NCI-H1048 (cell line): ENCODE measurements at places on chromosomes 16 and 17.

DNA sequence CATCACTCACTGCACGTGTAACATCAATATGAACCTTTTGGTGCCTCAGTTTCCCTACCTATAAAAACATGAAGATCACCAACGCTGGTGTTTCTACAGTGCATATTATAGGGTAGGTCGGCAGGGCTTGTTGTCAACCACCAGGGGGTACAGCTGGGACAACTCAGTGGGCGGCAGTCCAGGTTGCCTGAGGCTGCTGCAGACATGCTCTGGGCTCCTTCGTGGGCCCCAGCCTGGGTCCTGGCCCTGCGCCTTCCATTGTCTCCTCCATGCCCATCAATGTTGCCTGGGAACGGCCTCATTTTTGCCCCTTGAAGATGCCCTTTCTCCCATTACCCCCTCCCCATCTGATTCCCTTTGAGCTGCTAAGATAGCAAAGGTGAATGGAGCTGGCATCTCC, 89.8 kb downstream of the GSG1L start:
- DNase-seq, result no peak

- no peak for DNase-seq
Observed at GRCh38 chr16:56343661-56344517, 81.5 kb downstream of the AMFR start.

DNA sequence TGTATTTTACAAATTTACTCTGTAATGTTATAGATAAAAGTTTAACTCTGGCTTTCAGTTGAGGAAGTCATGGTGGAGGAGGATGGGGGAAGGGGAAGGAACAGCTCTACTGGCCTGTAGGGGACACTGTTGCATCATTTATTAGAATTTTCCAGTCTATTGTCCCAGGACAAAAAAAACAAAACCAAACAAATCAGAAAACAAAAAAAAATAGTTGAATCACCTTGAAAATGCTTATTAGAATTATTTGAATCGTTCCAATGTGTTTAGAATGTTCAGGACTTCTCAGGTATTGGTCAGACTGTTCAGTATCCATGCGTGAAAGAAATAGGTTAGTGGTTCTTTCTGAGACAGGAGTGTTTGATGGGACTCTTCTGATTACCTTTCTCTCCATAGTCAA, 242.0 kb downstream of the FTO start:
- DNase-seq, result no peak

- DNase-seq, result no peak
Observed at GRCh38 chr17:27596096-27596495, 34.9 kb upstream of the LGALS9 start.

DNA sequence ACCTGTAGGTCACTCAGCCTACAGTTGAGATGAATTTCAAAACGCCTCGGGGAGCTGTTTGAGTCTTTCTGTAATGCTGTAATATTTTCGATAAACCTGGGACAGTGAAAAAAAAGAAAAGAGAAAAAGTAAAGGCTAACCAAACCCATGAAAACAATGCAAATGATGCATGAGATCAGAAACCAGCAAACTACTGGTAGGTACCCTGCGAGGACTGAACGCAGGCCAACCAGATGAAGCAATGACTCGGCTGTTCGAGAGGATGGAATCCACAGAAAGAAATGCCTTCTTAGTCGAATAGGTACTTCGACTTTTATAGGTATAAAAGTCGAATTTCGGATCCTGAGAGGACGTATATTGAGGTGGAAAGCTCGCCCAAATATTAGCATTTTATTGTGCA, 509 bp upstream of the ATAD5 start:
- DNase-seq, result no peak

DNA sequence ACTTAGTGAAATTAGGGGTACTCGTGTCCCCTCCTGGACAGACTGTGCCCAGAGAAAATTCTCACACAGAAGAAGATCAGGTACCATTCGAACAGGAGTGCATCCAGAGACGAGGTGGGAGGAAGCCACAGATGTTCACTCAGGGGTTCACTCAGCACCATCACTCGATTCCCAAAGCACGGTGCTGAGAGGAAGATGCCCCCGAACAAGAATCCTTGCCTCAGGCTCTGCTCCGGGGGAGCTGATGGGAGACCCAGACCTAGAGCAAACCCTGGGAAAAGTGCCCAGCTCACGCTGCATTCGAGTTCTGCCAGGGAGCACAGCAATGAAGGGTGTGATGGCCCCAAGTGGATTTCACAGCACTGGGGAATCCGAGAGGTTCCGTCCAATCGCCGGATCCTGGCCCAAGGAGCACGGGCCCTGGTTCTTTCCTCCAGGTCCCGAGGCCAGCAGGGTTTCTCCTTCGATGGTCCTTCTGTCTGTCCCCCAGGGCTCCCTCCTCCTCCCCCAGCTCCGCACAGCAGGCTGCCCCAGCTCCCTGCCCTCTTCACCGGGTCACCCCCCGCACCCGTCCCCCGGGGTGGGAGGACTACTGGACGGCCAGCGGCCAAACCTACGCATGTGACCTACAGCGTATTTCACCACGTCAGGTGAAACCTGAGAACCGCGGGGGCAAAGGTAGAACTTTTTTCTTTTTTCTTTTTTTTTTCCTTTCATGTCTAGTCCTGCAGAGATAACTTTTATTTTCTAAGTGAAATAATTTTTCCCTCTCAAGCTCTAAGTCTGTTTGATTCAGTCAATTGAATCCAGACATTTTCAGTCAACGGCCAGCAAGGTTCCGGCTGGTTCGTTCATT, 10.2 kb upstream of the UBE2I start:
- DNase-seq, result no peak

DNA sequence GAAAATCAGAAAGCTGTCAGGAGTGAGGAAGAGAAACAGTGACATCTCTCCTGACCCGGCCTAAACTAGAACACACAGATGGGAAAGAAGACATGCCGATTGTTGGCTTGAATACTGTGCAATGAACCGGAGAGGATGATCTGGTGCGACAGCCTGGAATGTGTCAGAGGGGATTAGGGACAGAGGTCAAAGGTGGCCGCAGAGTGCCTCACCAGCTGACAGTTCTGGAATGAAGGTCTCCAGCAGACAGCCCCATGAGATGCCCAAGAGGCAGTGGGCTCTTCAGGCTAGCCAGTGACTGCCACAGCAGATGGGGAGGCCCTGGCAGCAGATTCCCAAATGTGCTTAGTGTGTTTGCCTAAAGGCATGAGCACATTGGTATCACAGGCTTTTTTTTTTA, 623.2 kb downstream of the CDH8 start:
- no peak for DNase-seq

DNA sequence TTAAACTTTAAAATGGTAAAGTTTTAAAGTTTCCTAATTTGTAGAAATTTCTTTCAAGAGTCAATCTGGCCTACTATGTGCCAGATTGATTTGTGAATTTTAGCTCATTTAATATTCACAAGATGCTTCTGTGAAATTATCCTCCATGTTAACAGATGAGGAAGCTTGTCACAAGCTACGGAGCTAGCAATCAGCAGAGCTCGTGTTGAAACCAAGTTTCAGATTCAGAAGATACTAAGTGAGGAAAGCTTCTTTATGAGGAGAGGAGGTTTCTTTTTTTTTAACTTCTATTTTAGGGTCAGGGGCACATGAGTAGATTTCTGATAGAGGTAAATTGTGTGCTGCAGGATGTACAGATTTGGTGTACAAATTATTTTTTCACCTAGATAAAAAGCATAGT, 135.9 kb downstream of the HS3ST4 start:
- DNase-seq, result no peak

- no peak for DNase-seq
Observed at GRCh38 chr16:1474082-1474795, 589 bp downstream of the CLCN7 start.

- DNase-seq, result no peak
Observed at GRCh38 chr17:81648013-81648706, 8.2 kb downstream of the PDE6G start.

DNA sequence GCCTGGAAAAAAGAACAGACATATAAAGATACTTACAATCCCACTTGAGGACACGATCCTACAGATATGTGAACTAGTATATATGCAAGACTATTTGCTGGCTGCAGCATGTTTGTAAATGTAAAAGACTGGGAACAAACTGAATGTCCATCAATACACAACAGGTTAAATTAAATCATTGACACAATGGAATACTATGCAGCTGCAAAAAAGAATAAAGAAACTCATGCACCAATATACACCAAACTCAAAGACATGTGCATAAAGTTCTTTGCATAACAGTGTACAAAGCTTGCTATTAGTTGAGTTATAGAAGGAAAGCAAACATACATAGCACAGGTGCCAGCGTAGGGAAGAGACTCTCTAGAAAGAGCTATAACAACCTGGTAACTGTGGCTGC, 61.9 kb upstream of the SREBF1 start:
- no peak for DNase-seq

DNA sequence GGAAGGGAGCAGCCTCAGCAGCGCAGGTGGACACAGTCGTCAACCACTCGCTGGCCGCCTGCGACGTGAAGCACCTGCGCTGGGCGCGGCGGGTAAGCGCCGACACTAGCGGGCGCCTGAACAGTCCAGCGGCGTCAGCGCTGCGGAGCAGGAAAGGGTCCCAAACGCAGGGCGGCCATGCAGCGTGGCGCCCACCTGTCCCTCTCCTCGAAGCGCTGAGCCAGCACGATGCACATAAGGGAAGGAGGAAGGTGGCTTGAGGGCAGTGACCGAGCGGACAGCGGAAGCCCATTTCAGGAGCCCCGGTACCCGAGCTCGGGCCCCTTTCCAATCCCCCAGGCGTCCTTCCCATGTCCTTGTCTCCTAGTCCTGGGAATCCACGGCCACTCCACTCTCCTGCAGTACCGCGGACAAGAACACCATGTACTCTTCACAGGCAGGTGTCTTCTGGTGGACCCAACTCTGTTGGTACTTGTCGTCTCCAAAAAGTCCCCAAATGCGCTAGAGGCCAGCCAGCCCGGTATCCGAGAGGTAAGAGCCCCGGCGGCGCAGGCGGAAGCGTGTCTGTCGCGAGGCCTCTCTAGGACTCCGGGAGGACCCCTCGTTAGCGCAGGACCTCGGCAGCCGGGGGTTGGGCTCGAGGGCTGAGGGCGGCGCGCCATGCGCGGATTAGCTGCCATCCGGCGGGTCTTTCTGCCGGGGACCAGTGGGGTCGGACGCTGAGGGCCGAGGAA, 14.4 kb downstream of the ZNF232 start:
- no peak for DNase-seq

DNA sequence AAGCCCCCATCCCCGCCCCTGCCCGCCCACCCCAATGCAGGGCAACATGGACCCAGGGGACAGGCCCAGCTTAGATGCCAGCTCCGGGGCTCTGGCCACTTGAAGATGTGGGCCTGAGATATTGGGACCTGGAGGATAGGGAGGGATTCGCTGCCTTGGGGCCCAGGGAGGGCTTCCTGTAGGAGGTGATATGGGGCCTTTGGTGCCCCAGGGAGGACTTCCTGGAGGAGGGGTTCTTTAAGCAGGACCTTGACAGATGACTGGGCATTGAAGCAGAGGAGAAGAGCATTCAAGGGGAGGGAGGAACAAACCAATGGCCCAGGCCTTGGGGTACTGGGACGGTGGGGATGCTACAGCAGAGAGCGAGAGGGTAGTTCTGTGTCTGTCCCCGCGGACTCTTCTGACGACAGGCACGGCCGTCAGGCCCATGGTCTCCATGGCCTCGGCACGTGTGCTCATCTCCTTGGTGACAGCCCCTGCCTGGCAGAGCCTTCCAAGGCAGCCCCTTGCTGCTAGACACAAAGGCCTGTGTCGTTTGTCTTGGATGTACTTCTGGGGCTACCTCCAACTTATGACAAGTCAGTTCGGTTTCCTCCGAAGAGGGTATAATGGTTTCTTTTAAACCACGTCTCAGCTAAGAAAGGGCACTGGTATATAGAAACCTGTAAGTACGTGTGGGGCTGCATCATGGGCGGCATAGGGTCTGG, 55.5 kb upstream of the ZC3H18 start:
- no peak for DNase-seq

DNA sequence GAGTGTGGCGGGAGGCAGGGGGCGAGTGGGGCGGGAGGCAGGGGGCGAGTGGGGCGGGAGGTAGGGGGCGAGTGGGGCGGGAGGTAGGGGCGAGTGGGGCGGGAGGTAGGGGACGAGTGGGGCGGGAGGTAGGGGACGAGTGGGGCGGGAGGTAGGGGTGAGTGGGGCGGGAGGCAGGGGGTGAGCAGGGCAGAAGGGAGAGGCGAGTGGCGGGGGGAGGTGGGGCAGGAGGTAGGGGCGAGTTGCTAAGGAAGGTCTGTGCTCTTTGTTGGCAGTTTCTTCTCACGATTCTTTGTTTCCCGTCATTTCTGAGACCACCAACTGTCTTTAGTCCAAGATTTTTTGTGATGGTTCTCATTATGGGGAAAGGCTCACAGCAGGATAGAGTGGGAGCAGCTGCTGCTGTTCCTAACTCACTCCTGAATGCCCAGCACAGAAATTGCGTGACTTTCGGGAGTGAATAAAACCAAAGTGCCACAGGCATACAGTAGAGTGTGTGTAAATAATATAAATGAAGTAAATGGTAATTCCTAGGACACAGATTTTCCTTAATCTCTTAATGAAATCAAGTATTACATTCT, 44.7 kb downstream of the COG7 start:
- DNase-seq, result no peak

GRCh38 chr16:85856079-85856478, 42.9 kb upstream of the IRF8 start:
- DNase-seq, result no peak

DNA sequence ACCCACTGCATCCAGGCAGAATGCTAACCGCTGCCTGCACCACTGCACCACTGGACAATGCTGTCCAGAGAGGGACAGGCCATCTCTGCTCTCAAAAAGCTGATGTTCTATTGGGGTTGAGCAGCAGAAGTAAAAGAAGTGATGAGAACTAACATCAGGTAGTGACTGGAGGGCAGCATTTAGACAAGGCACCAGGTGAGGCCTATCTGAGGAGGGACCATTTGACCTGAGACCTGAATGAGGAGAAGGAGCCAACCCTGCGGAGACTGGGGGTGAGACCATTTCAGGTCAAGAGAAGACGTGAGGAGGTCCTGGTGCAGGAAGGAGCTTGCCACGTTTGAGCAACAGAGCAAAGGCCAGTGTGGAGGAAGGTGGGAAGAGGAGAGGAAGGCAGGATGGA, 34.0 kb downstream of the NTN1 start:
- no peak for DNase-seq

DNA sequence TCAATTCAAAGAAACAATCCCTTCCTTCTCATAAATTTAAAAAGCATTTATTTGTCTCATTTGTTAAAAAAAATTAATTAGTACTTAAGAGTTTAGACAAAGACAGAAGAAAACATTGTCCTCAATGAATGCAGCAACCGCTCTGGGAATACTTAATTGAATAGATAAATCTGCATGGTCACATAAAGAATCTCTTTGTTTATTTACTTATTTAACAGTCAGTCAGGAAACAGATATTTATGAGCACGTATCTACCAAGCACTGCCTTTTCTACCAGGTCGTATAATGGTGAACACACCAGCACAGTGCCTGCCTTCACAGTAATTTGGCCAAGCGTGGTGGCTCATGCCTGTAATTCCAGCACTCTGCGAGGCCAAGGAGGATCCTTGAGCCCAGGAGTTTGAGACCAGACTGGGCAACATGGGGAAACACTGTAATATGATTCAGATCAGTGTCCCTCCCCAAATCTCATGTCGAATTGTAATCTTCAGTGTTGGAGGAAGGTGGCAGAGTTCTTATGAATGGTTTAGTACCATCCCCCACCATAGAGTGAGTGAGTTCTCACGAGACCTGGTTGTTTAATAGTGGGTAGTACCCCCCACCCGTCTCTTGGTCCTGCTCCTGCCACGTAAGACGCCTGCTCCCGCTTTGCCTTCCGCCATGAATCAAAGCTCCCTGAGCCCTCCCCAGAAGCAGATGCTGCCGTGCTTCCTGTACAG, 8.1 kb downstream of the WIPI1 start:
- no peak for DNase-seq
